ENCODE measurements at places on chromosomes 2 and 18. TPM values are rescaled to one million over a fixed set of nuclear protein-coding genes. Genes with fewer than 3 reads are reported as not detected.

DNA sequence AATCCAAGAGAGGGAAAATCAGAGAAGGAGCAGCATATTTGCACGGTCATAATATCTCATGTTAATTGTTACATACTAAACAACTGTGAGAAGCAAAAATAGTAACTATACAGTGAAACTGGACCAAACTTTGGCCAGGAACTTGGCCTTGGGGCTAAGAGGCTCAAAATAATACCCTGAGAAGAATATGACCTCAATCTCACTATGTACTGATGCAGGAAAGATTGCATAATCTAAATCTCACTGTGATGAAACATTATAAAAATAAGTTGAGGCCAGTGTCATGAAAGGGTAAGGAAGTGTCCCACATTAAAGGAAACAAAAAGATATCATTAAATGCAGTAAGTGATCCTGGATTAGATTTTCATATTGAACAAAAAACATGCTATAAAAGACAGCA is 36.5 kb downstream of the ZRANB3 start:
- DNase-seq: peak; percentile 5

- DNase-seq: peak; percentile 75
Measured at GRCh38 chr2:101823347-101823791, 125.9 kb downstream of the MAP4K4 start.

DNA sequence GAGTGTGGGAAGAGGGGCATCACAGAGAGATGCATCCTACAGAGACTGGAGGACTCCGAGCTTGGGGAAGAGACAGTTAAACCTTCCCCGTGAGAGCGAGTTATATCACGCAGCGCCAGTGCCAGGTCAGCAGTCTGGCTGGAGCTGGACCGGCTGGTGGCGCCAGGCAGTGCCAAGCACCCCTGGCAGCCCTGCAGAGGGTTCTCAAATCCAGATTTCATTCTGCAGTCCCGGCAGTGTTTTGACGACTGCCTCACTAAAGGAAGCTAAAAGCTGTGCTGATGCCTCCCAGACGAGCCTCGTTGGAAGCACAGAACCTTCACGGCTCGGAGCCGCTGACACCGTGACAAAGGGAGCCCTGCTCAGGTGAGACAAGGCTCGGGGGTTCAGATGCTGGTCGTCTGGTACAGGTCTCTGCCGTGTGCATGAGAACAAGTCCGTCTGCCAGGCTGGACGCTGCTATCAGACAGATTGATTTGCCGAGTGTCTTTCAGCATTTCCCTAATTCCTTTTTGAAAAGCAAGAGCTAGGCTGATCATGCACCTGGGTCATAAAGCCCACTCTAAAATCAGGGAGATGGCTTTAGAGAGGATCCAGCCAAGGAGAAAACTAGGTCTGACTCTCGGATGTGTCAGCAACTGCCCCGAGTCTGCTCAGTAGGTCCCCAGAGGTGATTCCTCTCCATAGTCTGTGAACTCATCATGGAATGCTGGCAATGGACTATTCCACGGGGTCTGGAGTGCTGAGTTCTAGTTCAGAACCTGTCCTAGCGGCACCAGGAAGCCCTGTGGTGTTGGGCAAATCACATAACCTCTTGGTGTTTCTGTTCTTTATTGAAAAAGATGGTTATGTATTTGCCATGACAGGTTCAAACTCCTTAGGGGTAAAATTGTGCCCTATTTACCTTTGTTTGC is 240.6 kb downstream of the SOX11 start:
- DNase-seq: no peak

GRCh38 chr2:242011167-242011513 is 141.6 kb downstream of the RTP5 start:
- DNase-seq: no peak

The SERPINB11 gene
- total RNA-seq: not detected

DNA sequence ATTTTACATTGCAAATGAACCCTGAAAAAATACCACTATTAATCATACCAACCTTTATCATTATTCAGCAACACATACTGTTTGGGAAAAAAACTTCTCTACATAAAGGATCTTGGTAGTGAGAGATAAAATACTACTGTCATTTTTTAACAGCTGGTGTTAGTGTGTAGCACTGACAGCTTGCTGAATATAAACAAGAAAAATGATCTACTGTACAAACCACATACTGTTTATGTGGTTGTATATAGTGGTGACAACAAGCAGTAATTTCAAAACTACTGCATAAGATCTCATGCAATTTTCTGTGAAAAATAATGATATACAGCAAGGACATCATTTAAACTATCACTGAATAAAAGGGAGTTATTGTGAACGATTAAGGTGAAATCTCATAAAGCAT is 601.2 kb downstream of the LRP1B start:
- DNase-seq: no peak

The TSPYL6 gene
- total RNA-seq: not detected

DNA sequence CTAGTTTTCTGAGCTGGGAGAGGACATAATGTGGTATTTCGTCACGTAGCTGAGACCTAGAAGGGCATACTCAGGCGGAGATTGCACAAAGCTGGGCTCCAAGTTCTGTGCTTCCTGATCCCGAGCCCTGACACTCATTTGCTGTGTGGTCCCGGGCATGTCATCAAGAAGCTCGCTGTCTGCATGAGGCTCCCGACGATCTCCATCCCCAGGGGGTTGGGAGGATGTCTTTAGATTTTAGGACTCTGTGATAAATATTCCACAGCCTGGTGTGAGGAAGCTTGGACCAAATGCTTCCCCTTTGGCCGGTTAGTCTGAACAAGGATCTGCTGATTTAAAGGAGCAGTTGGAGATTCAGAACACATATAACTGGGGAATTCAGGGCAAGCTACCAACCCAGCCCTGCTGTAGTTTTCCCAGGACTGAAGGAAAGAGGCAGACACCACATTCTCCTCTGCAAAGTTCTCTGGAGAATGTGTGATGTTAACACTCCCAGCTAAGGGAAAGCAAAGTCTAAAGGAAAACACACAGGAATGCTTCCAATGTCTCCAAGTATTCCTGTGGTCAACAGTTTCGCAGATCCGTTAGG is 2.3 kb downstream of the KCNE4 start:
- no peak for DNase-seq

- no peak for DNase-seq
Measured at GRCh38 chr2:144515099-144515695, 4.7 kb downstream of the ZEB2 start.

- DNase-seq: no peak
Measured at GRCh38 chr18:7334973-7335568, 104.2 kb downstream of the LRRC30 start.

- no peak for DNase-seq
Measured at GRCh38 chr2:158616480-158617000, 159.8 kb downstream of the PKP4 start.

GRCh38 chr2:12665334-12665733 is 51.4 kb upstream of the TRIB2 start:
- no peak for DNase-seq

The ST8SIA3 gene
- not detected for total RNA-seq

DNA sequence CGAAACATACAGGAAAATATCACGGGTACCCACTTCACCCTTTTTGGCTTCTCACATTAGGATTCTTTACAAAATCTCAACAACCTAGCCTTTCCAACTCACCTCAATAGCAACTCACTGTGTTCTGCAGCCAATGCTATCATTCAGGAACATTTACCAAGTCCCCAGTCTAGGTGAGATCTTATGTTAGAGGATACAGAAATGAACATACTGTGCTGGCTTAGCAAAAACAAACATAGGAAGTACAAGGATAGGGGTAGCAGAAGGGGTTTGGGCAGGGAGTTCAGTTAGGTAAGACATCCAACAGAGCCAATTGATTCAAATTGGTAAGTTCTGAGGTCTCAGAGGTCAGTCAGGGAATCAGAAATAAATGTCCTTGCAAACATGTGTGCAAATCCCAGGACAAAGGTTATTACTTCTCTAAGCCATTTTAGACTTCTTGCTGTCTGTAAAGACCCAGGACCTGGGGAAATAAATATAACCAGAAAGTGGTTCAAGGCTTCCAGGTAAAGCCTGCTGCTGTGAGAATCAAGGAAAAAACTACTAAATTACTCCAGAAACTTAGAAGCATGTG is 556.3 kb upstream of the CHAC2 start:
- no peak for DNase-seq

- DNase-seq: no peak
Measured at GRCh38 chr18:27845897-27846296, 331.0 kb downstream of the CDH2 start.
